Fibroblast of skin of left biceps (primary cell): ENCODE measurements at places on chromosomes 5 and 9.

DNA sequence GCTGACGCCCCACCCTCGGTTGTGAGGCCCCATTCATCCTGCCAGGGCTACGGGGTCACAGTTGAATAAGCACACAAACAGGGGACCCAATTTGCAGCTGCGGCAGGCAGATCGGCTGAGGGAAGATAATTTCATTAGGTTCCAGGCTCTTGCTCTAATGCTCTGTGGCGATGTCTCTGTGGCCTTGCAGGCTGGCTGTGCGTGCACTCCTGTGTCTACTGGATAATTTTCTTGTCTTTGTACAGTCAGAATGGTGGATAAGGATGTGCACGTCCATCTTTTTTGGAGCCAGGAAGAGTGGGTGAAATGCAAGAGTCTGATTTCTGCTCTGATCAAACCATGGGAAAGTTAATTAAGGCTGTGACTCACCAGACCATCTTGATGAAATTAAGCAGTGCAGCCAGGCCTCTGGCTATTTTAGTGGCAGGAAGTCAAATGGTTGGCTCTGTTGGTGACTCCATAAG lies 39.2 kb downstream of the NSG2 start:
- no peak for DNase-seq

DNA sequence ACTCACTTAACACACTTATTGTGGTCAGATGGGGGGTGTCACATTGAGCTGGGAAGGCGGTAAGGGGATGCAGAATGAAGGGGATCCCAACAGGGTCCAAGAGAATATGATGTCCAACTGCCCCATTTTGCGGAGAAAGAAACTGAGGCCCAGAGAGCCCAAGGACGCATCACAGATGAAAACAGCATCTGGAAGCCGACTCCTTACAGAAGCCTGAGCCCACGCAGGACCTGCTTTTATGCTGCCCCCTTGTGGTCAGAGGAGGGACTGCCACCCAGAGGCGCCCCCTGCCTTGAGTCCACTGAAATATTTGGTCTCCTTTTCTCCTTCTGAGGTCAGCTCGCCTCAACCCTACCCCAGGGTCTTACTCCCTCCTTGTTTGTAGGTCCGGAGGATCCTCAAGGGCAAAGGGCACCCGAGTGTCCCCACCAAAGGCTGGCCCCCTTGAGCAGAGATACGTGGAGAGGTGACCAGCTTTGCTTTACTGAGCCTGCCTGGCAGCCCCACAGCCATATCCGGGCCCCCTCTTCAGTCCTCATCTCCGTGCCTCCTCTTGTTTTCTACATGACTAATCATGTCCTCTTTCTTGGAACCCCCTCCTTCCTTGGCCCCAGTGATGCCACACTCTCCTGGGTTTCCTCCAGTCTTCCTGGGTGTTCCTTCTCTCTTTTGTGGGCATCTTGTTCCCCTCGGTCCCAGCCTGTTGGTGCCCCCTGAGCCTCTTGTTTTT lies 30.0 kb upstream of the TTLL11 start:
- peak; percentile 20 for DNase-seq

- DNase-seq: no peak
These were observed 28.3 kb downstream of the TDRD7 start for GRCh38 chr9:97440160-97440559.

DNA sequence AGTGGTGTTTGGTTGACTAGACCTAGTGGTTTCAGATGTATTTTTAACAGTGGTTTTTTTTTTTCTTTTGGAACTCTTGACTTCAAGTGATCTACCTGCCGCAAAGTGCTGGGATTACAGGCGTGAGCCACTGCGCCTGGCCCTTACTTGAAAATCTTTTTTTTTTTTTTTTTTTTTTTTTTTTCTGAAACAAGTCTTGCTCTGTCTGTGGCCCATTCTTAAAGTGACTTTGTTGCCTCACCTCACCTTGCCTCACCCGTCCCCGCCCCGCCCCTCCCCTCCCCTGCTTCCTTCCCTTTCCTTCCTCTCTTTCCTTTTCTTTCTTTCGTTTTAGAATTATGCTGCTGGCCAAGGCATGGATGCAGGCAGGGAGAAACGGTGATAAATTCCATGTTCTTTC lies 26.0 kb downstream of the GPBP1 start:
- DNase-seq: no peak

- no peak for DNase-seq
These were observed 320.4 kb upstream of the EFNA5 start for GRCh38 chr5:107990881-107991810.

GRCh38 chr9:94952565-94953373 lies 226.3 kb downstream of the AOPEP start:
- no peak for DNase-seq
